Activated naive CD4-positive, alpha-beta T cell (primary cell): ENCODE measurements at places on chromosomes 4 and X.

DNA sequence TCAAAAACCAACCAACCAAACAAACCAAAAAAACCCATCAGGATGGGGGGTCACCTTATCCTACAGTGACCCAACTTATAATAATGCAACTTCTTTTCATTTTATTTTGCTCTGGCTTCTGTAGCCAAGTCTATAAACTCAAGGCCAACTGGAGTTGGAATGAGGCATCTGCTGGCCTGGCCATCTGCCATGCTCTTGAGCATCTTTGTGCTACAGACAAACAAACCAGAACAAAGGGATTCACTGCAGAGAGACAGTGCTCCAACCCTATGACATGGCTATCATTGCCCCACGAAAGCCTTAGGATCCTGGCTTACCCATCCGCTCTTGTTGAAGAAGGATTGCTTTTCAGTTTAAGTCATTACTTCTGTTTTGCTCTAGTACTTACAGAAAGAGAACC is 49.2 kb upstream of the SCRG1 start:
- no peak for DNase-seq

GRCh38 chr4:86926435-86927086 is 8.2 kb upstream of the AFF1 start:
- no peak for DNase-seq

DNA sequence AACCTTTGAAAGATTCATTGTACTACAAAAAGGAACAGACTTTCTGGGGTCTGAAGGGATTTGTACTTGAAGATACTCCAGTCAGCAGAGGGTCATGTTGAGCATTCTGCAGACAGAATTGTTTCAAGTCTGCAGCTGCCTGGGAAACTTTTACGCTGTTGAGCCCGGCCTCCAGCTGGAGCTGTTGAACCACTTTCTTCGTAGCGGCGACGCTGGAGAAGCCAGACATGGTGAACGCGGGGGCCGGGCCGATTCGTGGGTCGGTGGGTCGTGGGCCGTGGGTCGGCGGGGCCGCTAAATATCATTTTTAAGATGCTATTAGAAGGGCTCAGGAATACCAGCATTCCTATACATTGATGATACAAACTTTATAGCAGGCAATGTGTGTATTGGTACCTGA is 12.0 kb upstream of the RTL9 start:
- DNase-seq = no peak

- DNase-seq = no peak
Measured at GRCh38 chr4:94931626-94932025, 173.9 kb downstream of the BMPR1B start.

DNA sequence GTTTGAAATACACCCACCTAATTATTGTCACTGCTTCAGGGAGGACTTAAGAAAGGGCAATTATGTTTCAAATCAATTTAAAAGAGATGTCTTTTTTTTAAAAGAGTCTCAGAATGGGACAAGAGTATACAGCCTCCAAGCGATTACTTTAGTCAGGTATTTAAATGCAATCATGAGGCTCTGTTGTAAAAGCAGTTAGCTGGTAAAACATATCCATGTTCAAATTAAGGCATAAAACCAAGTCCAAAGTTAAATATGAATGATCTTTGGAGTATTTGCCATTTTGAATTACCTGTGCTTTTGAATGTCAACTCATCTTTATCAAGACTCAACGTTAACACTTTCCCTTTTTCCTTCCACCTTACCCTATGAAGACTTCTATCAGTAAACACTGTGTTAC is 13.7 kb downstream of the RPS6KA6 start:
- DNase-seq = no peak
